ENCODE measurements at places on chromosomes 16 and 17. TPM values are rescaled to one million over a fixed set of nuclear protein-coding genes. Genes with fewer than 3 reads are reported as not detected.

KRTAP4-9 gene
- total RNA-seq, result not detected

KRTAP2-3 gene
- 4.9 TPM for total RNA-seq

DNA sequence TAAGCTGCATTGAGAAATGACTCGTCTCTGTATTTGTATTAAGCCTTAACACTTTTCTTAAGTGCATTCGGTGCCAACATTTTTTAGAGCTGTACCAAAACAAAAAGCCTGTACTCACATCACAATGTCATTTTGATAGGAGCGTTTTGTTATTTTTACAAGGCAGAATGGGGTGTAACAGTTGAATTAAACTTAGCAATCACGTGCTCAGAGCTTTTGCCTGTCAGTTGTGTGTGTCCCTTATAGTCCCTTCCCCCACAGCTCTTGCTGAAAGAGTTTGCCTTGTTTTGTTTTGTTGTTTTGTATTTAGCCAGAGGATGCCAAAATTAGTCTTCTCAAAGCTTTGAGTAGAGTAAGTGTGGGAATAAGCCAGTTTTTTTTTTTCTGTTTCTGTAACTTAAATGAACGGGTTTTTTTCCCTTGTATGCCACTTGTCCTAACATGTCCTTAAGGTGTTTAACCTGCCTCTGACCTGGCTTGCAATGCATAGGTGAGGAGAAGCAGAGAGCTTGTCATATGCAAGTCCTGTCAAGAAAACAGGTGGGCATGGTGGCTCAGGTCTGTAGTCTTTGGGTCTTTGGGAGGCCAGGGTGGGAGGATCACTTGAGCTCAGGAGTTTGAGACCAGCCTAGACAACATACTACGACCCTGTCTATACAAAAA, 4.6 kb upstream of the MAPK8IP3 start:
- H3K27me3 ChIP-seq, result no peaks in the 10 kb centered on the region
- peaks cover 4% of the 10 kb centered on the region for H3K36me3 ChIP-seq
- H3K4me1 ChIP-seq, result no peaks in the 10 kb centered on the region
- DNase-seq, result no peak

- DNase-seq, result no peak
- H3K36me3 ChIP-seq, result no peaks in the 10 kb centered on the region
- no peaks in the 10 kb centered on the region for H3K27me3 ChIP-seq
- H3K4me3 ChIP-seq, result no peak overlapping the region
Observed at GRCh38 chr17:14121952-14122351, 52.6 kb downstream of the COX10 start.

DNA sequence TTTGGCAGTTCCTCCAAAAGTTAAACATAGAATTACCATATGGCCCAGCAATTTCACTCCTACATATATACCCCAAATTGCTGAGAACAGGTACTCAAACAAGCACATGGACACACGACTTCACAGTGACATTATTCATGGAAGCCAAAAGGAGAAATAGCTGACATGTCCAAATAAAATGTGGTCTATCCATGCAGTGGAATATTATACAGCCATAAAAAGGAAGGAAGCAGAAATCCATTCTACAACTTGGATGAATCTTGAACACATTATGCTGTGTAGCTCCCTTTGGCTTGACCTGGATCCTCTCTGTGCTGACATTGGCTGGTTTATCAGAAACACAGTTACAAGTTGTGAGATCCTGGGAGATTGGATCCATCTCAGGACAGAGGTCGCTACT, 370.9 kb upstream of the EEF2KMT start:
- no peaks in the 10 kb centered on the region for H3K27me3 ChIP-seq
- H3K4me1 ChIP-seq, result no peaks in the 10 kb centered on the region

KRTAP9-7 gene
- not detected for total RNA-seq

GRCh38 chr16:23754594-23755483, at the start of gene CHP2:
Gene CHP2 (plus strand): TSS chr16:23755026. CDS start chr16:23755050, 24 bp downstream.
- no peak for DNase-seq
- no peaks in the 10 kb centered on the region for H3K27me3 ChIP-seq

GRCh38 chr16:73062743-73063733, 15.1 kb upstream of the ZFHX3 start:
- no peaks in the 10 kb centered on the region for H3K36me3 ChIP-seq
- H3K4me1 ChIP-seq, result peaks cover 5% of the 10 kb centered on the region
- H3K27me3 ChIP-seq, result no peaks in the 10 kb centered on the region
- H3K27ac ChIP-seq, result no peak overlapping the region
- H3K4me3 ChIP-seq, result no peak overlapping the region

- H3K36me3 ChIP-seq, result no peaks in the 10 kb centered on the region
- no peak for DNase-seq
- no peaks in the 10 kb centered on the region for H3K4me1 ChIP-seq
- no peak overlapping the region for H3K27ac ChIP-seq
Observed at GRCh38 chr16:75298267-75298666, 46.8 kb upstream of the BCAR1 start.

NECAB2 gene
- 0.68 TPM for total RNA-seq

GRCh38 chr17:31580706-31581490, 189.4 kb downstream of the RAB11FIP4 start:
- H3K4me3 ChIP-seq, result no peak overlapping the region
- H3K36me3 ChIP-seq, result no peaks in the 10 kb centered on the region
- no peak overlapping the region for H3K27ac ChIP-seq
- H3K4me1 ChIP-seq, result no peaks in the 10 kb centered on the region

DNA sequence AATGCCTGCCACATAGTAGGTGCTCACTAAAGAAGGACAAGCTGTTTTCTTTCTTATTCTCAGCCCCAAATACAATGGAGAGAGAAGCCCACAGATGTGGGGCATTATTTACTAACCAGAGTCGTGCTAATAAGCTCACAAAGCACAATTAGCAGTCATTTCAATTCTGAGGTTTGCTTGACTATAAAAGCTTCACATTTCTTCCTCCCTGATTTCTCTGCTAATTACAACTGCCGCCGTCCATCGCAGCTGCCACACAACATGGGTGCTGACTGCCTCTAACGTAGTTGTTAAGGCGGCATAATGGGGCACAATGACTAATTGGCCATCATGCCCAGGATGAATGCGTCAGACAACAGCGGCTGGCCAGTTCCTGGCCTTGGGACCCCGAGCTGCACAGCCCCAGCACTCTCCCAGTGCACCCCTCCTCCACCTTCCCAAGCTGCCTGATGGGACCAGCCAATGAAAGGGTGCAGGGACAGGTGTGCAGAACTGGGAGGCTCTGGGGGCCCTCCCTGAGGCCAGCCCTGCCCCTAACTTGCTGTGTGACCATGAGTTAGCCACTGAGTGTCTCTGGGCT, 109.2 kb downstream of the CCT6B start:
- H3K4me1 ChIP-seq, result no peaks in the 10 kb centered on the region
- no peaks in the 10 kb centered on the region for H3K36me3 ChIP-seq
- DNase-seq, result no peak
- H3K27ac ChIP-seq, result no peak overlapping the region
- H3K27me3 ChIP-seq, result no peaks in the 10 kb centered on the region
- H3K4me3 ChIP-seq, result no peak overlapping the region

- H3K27ac ChIP-seq, result no peak overlapping the region
- no peaks in the 10 kb centered on the region for H3K27me3 ChIP-seq
- H3K36me3 ChIP-seq, result no peaks in the 10 kb centered on the region
- no peak for DNase-seq
- no peak overlapping the region for H3K4me3 ChIP-seq
Observed at GRCh38 chr17:68595986-68596385, 5.2 kb downstream of the FAM20A start.

CD300H gene
- not detected for total RNA-seq

DNA sequence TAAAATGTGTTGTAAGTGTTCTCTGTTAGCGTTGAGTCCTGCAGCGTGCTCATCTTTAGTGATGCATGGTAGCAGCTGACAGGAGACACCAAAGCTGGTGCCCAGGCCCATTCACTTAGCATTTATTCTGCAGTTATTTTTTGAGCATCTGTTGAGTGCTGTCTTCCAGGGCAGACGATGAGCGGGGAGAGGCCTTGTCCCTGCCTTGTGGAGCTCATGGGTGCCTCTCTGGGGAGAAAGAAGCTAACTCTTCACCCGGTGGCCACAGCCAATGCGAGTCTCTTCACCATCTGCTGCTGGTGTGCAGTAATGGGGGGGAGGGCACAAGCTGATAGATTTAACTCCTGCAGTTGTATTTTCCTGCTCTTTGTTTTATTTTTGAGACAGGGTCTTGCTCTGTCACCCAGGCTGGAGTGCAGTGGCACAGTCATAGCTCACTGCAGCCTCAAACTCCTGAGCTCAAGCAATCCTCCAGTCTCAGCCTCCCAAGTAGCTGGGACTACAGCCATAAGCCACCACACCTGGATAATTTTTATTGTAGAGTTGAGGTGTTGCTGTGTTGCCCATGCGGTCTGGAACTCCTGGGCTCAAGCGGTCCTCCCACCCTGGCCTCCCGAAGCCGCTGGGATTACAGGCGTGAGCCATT, 30.5 kb downstream of the GPT2 start:
- H3K4me3 ChIP-seq, result no peak overlapping the region
- H3K27ac ChIP-seq, result no peak overlapping the region
- H3K27me3 ChIP-seq, result no peaks in the 10 kb centered on the region
- H3K4me1 ChIP-seq, result peaks cover 18% of the 10 kb centered on the region

DNA sequence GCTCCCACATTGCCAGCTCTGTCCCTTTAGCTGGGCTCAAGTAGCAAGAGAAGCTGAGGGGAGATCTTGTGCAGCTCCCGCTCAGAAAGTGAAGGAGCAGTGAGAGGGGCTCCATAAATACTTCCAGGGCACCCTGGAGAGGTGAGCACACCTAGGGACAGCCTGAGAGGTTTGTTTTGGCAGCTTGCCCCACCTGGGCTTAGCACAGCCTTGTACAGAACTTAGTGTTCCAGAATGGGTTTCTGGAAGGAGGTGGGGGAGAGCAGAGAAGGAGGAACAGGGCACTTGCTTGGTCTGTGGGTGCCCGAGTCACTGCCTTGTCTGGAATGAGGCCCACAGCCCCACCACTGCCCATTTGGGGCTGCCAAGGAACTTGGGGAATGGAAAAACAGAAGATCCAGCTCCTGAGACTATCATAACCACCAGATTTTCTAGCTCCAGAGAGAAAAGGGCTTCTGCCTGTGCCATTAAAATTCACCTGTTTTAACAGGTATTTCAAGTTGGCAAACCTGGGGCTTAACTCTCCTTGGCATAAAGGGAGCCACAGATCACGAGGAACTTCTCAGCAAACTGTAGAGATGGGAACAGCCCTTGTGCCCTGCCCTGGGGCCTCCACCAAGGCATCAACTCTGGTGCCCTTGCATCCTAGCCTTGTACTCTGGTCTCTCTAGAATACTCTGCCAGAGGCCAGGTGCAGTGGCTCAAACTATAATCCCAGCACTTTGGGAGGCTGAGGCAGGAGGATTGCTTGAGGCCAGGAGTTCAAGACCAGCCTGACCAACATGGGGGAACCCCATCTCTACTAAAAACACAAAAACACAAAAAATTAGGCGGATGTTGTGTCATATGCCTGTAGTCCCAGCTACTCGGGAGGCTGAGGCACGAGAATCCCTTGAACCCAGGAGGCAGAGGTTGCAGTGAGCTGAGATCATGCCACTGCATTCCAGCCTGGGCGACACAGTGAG, 1.9 kb downstream of the PRR15L start:
- H3K27ac ChIP-seq, result no peak overlapping the region
- DNase-seq, result no peak
- H3K4me1 ChIP-seq, result peaks cover 56% of the 10 kb centered on the region
- peaks cover 20% of the 10 kb centered on the region for H3K36me3 ChIP-seq
- peak overlapping the region; percentile 59 for H3K4me3 ChIP-seq
- no peaks in the 10 kb centered on the region for H3K27me3 ChIP-seq

DNA sequence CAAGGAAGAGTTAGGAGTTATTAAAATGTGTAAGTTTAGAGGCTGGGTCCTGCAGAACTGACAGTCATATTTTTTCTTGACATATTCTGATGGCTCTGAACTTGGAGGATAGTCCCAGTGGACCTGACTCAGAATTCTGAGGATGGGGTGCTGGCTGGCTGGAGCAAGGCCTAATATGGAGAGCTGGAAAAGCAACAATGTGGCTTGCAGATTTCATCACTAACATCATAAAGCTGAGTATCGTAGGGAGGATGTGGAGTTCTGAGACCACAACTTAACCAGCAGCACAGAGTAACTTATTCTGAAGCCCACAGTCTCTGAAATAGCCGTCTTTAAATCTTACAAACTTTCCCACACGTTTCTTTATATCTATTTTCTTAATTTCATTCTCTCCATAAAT, 2.3 kb downstream of the KRTAP1-5 start:
- DNase-seq, result no peak
- H3K4me1 ChIP-seq, result 0 out of 2 replicates have a peak, but pooled peaks cover 6% of the 10 kb centered on the region
- no peak overlapping the region for H3K4me3 ChIP-seq
- H3K27me3 ChIP-seq, result no peaks in the 10 kb centered on the region

- H3K27me3 ChIP-seq, result no peaks in the 10 kb centered on the region
- H3K4me3 ChIP-seq, result peak overlapping the region; percentile 67
- no peaks in the 10 kb centered on the region for H3K36me3 ChIP-seq
- DNase-seq, result peak; percentile 36
- peak overlapping the region; percentile 79 for H3K27ac ChIP-seq
Observed at GRCh38 chr16:23148513-23149266, 562 bp downstream of the USP31 start.

TIGD7 gene
- total RNA-seq, result 3.7 TPM

DNA sequence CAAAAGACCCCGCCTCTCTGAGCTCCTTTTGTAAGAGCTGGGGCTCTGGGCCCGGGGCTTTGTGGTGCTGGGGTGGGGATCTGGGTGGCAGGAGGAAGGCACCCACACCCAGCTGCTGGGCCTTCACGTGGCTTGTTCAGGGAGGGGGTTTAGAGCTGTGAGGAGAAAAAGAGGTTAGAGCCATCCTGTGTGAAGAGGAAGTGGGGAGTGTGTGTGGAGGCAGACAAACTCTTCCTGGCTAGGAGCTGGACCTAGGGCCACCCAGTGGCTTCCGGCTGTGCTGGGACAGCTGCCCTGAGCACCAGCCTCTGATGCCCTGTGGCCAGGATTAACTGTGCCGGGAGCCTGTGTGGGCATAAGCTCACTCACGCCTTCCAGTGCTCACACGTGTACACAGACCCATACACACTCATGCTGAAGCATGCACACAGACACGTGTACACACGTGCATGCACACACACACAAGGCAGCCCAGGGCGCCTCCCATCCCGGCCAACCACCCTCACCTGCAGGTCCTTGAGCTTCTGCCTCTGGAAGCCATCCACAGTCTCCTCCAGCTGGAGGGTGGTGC, 7.4 kb downstream of the CIBAR2 start:
- no peak for DNase-seq
- no peaks in the 10 kb centered on the region for H3K27me3 ChIP-seq
- no peaks in the 10 kb centered on the region for H3K36me3 ChIP-seq
- H3K4me3 ChIP-seq, result no peak overlapping the region
- H3K27ac ChIP-seq, result no peak overlapping the region

All from Caco-2 (cell line).